ENCODE measurements at places on chromosomes 1 and 21.

DNA sequence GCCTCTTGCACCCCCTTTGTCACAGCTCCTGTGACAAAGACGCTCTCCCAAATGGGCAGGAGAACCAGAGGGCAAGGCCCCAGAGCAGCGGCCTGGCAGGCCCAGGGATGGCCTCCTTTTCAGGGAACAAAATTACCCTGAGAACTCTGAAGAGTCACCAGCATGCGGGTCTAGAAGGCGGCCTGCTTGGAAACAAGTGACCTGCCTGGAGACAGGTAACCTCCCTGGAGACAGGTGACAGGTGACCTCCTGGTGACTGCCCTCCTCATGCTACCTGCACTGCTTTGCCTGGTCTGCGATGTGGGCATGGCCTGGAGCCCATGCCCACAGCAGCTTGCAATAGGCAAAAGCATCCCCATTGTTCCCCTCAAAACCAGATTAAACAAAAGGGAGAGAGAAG is 86.5 kb upstream of the ZC3H12A start:
- DNase-seq, result no peak

DNA sequence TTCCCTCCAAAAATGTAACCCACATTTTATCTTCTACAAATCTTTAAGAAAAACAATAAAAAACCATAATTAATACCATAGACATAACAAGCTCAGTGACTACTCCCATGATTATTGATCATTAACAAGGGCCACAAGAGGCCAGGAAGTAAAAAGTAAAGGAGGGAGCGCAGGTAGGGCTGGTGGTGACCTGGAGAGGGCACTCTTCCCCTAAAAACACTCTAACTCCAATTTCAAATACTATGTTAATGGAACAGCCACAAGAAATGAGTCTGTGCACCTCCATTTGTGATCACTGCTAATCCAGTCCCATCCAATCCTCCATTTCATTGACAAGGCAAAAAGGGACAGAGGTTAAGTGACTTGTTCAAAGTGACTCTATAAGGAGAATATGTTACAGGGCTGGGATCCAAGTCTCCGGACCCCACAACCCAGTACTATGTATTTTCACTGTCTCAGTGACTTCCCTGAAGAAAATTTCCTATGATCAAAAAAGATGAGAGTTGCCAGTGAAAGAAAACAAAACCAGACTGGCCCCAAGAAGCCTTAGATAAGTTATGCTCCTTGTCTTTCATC is 41.2 kb upstream of the CFAP298 start:
- DNase-seq, result peak; percentile 42

DNA sequence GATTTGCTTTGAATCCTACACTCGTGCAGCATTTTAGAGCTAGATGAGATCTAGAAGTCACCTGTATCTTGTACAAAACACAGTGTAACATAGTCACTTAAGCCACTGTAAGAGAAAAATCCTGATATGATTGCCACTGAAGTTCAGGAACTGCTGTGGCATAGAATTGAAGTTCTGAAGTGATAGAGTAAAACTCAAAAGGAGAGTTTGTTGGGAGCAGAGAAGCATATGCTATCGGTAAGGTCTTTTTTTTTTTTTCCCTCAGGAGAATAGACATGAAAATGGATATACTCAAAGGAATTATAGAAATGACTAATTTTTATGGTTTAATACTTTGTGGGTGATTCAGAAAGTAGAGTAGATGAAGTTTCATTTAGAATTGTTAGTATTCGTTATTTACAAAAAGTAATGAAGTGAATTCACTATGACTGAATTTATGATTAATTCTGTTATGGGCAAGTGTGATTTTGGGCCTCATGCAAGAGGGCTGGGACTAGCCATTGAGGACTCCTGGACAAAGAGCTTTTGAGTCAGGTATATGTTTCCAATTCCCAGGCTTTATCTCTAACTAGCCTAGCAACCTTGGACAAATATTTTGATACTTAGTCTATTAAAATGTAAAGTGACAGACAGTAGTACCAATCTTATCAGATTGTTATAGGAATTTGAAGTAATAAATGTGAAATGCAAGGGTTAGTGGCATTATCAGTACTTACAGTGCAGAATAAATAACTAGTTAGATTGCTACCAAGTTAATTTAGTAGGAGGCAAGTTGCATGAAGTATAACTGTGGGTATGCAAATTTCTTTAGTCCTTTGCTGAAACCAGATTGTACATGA is 3.1 kb downstream of the KCTD3 start:
- no peak for DNase-seq

DNA sequence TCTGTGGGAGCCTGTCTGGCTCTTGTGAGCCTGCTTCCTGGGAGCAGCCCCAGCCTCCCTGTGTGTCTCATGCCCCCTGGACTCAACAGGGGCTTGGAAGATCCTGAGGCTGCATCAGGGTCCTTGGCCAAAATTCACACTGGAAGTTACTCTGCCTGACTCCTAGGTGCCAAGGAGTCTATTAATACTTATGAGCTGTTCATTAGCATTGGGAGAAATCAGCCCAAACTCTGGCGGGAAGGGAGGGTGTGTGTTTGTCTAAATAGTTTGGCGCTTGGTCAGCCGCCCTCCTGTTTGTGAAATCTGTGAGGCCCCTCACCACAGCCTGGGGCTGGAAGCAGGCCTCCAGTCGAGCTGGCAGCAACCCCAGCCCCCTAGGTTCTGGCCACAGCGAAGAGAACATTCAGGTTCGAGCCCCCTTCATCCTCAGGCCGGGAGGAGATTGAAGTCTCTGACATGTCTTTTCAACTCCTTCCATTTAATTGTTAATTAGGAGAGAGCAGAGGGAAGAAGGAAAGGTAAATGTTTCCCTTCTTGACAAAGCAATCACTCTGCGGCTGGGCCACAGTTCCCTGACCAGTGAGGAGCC is 82.1 kb upstream of the F3 start:
- no peak for DNase-seq

- DNase-seq, result no peak
Observed at GRCh38 chr1:95396557-95396956, 162.5 kb downstream of the RWDD3 start.

DNA sequence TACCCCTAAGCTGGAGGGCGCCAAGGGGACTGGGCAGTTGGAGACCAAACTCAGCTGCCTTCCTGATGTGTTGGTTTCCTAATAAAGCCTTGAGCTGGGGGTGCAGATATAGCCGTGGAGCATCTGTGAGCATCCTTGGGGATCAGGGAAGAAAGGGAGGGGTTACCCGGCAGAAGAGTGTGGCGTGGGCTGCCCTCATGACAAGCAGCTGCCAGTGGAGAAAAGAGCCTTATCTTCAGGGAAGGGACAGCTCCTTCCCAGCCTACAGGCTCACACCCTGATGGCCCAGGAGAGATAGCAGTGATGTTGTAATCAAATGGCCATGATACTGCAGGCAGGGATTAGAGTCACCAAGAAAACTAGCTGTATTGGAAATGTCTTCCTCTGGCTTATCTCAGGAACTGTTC is 10.8 kb upstream of the NFASC start:
- DNase-seq, result no peak

- DNase-seq, result peak; percentile 59
Observed at GRCh38 chr1:11342621-11343032, 69.6 kb downstream of the UBIAD1 start.

DNA sequence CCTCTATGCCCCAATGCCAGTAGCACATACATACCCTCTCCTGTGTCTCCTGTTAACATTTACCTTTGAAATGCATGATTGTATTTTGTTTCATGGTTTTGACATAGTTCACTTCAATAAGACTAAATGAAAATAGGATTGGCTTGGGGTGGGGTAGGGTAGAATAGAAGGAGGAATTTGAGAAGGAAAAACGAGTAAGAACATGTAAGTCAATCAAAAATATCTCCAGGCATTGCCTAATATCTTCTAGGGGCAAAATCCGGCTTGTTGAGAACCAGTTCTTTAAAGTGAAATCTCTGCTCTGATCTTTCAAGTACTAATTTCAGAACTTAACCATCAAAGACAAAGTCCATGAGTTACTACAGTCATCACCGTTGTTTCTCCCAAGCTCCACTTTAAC is 31.8 kb upstream of the RGS2 start:
- no peak for DNase-seq

- DNase-seq, result no peak
Observed at GRCh38 chr1:41799205-41799604, 119.5 kb downstream of the HIVEP3 start.

- DNase-seq, result no peak
Observed at GRCh38 chr1:63888984-63889383, 115.2 kb downstream of the ROR1 start.

GRCh38 chr1:177865807-177866206 is 104.1 kb downstream of the SEC16B start:
- no peak for DNase-seq

DNA sequence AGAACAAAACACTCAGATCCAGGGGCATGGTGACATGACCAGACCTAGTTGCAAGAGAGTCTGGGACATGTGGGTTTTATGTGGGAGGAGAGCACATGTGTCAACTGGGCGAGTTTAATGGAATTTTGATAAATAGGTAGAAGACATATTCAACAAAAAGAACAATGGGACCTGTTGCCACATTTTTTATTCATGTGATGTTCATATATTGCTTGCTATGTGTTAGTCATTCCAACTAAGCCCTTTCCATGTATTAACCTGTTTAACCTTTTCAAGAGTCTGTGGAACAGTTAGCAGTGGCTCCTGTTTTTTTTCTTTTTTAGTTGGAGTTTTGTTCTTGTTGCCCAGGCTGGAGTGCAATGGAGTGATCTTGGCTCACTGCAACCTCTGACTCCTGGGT is 30.1 kb upstream of the CSF3R start:
- no peak for DNase-seq

DNA sequence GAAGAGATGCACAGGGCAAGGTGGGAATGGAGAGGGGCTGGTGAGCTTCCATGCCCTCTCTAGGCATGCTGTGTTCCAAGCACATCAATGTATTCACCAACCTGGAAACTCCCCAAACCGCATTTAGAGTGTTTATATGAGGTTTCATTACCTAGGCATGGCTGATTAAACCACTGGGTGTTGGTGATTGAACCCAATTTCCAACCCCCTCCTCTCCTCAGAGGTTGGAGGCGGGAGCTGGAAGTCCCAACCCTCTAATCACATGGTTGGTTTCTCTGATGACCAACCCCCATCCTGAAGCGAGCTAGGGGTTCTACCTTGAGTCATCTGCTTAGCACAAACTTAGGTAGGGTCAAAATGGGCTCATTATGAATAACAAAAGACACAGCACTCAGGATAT is 3.0 kb upstream of the PPIE start:
- DNase-seq, result no peak

- no peak for DNase-seq
Observed at GRCh38 chr1:190699165-190699564, 221.5 kb upstream of the BRINP3 start.

- DNase-seq, result no peak
Observed at GRCh38 chr1:214850432-214851050, 232.0 kb upstream of the KCNK2 start.

DNA sequence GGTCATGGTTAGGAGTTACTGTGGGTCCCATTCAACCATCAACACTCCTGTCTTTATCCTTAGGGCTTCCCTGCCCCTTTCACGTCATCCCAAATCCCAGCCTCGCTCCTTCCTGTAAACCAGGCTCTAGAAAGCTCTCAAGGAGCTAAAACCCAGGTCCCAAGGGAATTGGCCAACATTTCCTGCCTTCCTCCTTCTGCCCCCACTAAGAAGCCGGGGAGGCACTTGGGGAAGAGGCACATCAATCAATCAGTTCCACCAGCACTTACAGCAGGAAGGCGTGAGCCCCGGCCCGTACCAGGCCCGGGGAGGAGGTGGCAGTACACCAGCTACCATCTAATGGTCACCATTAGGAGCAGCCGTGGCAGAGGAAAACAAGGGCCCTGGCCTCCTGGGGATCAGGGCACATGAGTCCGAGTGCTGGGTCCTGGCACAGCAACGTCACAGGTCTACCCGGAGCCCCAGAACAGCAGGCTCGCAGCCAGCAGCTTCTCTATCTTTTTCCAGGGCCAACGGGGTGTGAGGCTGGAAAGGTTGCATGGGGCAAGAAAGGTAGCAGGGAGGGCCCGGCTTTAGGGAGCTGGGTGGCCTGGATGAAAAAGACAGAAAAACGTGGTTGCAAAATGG is 108.6 kb downstream of the CASZ1 start:
- DNase-seq, result peak; percentile 41

- no peak for DNase-seq
Observed at GRCh38 chr1:201653883-201654282, 115.0 kb downstream of the NAV1 start.

DNA sequence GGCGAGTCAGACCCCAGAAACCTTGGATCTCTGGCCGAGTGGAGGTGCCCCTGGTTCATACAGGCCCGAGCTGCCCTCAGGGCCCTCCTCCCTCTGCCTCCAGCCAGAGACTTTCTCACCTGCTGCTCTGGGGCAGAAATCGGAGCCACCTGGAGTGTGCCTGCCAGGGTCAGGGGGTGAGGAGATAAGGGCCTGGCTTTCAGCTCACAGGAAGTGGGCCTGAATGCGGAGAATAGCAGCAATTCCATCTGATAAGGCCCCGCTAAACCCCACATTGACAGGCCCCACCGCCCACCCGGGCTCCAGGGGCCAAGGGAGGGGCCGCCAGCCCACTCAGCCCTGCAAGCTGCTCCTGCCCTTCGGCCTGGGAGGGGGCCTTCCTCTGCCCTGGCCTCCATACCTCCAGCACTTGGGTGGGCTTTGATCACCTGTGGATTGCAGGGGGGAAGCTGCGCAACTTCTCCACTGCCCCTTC is 123.7 kb upstream of the ARHGEF16 start:
- DNase-seq, result no peak

DNA sequence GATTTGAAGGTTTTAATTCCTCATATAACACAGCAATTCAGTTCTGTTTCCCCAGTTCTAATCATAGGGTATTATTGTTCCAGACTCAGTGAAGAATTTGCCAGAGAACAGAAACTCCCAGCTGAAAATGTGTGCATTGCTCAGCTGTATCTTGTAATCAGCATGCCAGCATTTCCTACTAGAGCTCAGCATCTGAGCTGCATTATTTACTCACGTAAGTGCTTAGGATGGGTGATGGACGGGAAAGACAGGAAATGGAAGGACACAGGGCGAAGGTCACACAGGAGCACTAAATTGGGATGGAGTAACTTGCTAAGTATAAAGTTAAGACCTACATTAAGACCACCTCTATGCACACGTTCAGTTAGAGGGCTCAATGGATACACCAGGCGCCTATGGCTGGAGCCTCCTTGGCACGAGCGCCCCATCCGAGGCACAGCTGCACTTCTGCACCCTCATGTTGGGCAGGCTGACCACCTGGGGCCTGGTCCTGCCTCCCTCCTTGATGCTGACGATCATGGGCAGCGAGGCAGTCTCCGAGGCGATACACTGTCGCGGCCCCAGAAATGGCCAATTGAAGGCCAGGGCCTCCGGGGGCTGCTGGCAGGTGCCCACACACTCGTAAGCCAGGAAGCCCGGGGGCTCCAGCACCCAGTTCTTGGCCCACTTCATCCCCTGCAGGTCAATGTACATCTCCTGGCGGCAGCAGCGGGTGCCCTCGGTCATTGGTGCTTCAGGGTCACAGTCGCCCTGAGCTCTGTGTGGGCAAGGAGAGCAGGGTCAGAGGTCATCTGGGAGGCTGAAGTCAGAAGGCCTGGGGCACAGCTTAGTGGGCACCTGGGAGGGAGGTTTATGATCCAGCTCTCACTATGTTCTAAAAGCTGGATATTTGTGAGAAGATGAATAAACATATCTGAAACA is 3.7 kb downstream of the LEFTY2 start:
- no peak for DNase-seq

Data from retina (tissue), 1 donor.